Activated T-helper 2 cell treated with anti-CD3 and anti-CD28 coated beads, Interferon-gamma antibody, Interleukin-2, Interleukin-4, amounts not matched to agents 10 μg/mL and 5 μg/mL and 100 μg/mL, durations not matched to agents 14 hours and 24 hours and 36 hours (primary cell): ENCODE measurements at places on chromosomes 6 and 20. TPM values are rescaled to one million over a fixed set of nuclear protein-coding genes. Genes with fewer than 3 reads are reported as not detected.

GRCh38 chr6:138692058-138692977, 81.3 kb upstream of the CCDC28A start:
- peak; percentile 45 for DNase-seq

GRCh38 chr6:43434001-43434840, 6.9 kb downstream of the ABCC10 start:
- no peak for DNase-seq

GRCh38 chr6:69138148-69138547, 503.1 kb downstream of the ADGRB3 start:
- DNase-seq, result no peak

The MYLK4 gene
- total RNA-seq, result 0.21 and 0.23 TPM in 2 replicates

The HRH3 gene
- not detected in 2 replicates for total RNA-seq

- no peak for DNase-seq
Observed at GRCh38 chr6:52233975-52234823, 10.1 kb downstream of the IL17F start.

GRCh38 chr6:93120154-93120742, 299.1 kb downstream of the EPHA7 start:
- DNase-seq, result no peak

GRCh38 chr6:20608356-20608755, 74.1 kb downstream of the CDKAL1 start:
- no peak for DNase-seq

DNA sequence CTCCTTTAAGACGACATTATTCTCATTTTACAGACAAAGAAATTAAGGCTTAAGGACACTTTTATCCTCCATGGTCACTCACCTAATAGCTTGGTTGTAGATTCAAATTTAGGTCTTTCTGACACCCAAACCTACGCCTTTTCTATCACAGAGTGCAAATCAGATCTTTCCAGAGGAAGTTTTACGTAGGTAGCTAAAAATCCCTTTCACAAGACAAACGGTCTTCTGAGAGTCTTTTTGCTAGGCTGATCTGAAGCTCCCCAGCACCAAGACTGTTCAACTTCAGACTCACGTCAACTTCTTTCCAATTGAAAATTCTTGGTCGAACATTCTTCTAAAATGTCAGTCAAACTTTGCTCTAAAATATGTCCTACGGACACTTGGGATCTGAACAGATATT, 46.5 kb downstream of the BLOC1S5 start:
- DNase-seq, result no peak

The FAXC gene
- 0.25 TPM in 1 of 2 replicates, not detected in the other for total RNA-seq

DNA sequence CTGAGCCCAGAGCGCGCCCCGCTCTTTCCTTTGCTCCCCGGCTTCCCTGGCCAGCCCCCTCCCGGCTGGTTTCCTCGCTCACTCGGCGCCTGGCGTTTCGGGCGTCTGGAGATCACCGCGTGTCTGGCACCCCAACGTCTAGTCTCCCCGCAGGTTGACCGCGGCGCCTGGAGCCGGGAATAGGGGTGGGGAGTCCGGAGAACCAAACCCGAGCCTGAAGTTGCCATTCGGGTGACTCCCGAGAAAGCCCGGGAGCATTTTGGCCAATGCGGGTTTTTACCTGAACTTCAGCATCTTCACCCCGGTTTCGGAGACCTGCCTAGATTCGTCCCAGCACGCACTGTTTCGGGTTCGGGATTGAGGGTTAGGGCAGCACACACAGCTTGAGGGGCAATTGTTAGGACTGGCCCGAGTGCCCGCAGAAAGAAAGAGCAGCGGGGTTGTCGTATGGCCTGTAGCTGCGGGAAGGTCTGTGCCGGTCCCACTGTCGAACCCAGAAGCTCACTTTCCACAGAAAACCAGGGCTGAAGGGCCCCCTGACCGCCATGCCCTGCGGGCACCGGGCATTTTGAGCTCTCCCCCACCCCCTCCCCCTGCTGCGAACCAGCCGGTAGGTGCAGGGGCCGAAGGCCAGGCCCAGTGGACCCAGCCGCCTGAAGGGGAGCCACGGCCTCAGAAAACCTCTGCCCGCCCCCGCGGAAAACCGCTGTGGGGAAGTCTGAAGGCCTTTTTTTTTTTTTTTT, 2.1 kb downstream of the FOXP4 start:
- no peak for DNase-seq

- no peak for DNase-seq
Observed at GRCh38 chr6:35677456-35677855, 11.3 kb downstream of the FKBP5 start.

DNA sequence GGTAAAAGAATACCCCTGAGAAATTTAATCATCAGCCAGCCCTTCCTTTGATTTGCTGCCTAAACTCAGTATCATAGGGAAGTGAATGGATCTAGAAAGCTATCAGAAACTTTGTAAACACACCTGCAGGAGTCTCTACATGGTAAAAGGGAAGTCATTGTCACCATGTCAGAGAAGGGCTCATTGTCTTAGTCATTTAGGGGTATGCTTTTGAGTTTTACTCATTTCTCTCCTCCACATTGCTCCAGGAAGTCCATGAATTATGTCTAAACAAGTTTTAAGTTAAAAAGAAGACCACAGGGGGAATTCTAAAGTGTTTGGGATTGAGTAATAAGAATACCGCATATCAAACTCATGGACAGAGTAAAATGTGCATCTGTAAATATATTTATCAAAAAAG, 2.5 kb downstream of the SLC17A1 start:
- no peak for DNase-seq

The GSTA3 gene
- not detected in 2 replicates for total RNA-seq

DNA sequence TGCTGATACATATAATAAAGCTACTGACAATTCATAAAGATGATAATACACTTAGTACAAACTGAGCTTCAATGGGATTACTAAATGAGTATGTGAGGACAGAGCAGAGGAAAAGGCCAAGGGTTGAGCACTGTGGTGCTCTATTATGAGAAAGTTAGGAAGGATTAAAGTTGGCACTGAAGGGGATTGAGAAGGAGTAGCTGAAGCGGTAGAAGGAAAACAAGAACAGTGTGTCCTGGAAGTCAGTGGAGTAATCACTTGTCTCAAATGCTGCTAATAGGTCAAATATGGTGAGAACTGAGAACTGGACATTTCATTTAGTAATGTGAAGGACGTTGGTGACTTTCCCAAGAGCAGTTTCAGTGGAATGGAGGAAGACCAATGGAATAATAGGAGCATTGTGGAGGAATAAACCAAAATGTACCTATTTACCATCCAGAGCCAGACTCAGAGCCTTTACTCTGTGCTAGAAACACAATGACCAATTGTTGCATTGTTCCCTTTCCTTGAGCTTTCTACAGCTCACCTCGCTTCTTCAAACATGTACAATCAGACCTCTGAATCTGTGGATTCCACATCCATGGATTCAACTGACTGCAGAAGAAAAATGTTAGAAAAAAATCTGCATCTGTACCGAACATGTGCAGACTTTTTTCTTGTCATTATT, 255.9 kb downstream of the LAMA2 start:
- DNase-seq, result no peak

DNA sequence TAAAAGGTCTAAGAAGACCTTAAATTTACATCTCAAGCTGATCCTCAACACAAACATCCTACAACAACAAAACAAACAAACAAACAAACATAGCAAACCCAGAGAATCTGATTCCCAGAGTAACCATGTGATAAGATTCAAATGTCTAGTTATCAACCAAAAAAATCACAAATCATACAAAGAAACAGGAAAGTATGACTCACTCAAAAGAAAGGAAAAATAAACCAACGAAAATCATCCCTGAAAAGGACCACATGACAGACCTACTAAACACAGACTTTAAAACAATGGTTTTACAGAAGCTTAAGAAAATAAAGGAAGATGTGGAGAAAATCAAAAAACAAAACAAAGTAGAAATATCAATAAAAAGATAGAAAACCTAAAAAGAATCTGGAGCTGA, 18.1 kb downstream of the VNN1 start:
- DNase-seq, result no peak

DNA sequence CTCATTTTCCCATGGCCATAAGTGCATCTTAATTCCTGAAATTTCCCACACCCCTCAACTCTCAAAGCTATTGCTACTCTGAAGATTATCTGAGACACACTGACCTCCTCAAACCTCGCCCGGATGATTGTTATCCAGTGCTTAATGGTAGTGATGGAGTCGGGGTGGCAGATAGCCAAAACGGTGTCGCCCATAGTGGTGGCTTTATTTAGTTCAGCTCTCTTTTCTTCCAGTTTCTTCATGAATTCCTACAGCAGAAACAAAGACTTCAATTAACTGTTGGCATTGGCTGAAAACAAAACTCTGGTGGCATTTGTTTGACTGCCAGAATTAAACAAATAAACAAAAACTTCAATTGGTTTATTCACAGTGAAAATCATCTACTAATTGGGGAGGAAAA, 165.4 kb downstream of the DST start:
- DNase-seq, result no peak

GRCh38 chr6:138484018-138484731, 15.1 kb downstream of the NHSL1 start:
- DNase-seq, result no peak

DNA sequence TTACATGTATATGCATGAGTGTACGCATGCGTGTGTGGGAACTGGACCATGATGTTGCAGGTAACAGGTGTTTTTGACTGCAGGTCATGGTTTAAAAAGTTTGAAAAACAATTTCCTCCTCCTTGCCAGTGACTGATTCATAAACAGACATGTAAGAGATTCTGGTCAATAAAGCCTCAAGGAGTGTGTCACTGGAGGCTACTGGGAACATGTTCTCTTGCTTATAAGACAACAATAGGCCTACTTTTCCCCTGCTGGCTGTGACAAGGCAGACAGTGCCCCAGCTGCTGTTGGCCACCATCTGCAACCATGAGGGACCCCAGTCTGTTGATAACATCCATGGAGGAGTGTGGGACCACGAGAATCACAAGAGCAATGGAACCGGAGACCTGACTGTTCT, 12.7 kb downstream of the LEMD2 start:
- no peak for DNase-seq

The NT5DC1 gene
- 44.1 and 50.4 TPM in 2 replicates for total RNA-seq
